ENCODE measurements at places on chromosomes 7 and 10. TPM values are rescaled to one million over a fixed set of nuclear protein-coding genes. Genes with fewer than 3 reads are reported as not detected.

DNA sequence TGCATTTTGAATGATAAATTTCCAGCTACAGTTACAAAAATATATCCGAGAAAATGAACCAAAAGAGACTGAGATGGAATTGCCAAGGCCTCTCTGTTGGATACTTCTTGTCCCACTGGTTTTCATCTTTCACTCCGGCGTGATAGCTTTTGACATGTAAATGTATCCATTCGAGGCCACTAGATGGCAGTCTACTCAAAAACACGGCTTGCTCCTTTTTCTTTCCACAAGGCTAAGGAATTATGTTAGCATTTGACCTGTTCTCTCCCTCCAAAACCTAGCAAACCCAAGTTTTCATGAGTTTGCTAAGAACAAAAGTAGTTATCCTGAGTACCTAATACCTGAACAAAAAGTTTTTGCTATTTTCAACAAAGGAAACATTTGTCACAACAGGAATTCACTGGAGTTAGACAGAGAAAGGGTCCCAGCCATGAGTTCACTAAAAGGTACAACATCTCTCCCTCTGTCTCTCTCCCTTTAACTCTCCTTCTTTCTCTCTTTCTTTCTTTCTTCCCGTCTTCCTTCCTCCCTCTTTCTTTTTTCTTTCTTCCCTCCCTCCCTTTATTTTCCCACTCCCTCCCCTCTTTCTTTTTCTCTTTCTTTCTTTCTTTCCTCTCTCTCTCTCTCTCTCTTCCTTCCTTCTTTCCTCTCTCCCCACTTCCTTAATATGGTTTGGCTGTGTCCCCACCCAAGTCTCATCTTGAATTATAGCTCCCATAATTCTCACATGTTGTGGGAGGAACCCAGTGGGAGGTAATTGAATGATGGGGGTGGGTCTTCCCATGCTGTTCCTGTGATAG, 207.9 kb upstream of the MYO3A start:
- DNase-seq, result no peak

- DNase-seq, result no peak
These were observed 166.4 kb downstream of the MAD1L1 start for GRCh38 chr7:2066251-2066919.

DNA sequence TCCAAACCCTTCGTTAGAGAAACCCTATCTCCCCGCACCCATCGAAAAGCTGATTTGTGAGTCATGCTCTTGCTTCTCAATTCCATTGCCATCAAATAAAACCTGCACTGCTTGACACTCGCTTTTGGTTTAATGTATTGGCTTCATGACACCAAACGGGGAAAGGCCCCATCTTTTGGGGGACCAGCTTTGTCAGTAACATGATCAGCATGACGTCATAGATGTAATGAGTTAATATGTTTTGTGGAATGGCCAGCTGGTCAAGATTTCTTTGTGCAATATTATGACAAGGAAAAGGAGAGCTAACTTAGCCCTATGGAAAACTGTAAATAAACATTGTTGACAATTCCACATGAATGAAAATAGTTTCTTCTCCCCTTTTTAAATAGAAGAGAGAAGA, 1260.5 kb upstream of the CELF2 start:
- no peak for DNase-seq

The NPY4R2 gene
- 0.49 TPM for total RNA-seq

All from vagina (tissue), 2 donors.